ENCODE measurements at places on chromosomes 3 and 15.
A peak's percentile ranks its signal among the peaks of the same experiment; 100 is the strongest.

GRCh38 chr3:173044998-173045397 lies 96.0 kb downstream of the SPATA16 start:
- no peak for DNase-seq

DNA sequence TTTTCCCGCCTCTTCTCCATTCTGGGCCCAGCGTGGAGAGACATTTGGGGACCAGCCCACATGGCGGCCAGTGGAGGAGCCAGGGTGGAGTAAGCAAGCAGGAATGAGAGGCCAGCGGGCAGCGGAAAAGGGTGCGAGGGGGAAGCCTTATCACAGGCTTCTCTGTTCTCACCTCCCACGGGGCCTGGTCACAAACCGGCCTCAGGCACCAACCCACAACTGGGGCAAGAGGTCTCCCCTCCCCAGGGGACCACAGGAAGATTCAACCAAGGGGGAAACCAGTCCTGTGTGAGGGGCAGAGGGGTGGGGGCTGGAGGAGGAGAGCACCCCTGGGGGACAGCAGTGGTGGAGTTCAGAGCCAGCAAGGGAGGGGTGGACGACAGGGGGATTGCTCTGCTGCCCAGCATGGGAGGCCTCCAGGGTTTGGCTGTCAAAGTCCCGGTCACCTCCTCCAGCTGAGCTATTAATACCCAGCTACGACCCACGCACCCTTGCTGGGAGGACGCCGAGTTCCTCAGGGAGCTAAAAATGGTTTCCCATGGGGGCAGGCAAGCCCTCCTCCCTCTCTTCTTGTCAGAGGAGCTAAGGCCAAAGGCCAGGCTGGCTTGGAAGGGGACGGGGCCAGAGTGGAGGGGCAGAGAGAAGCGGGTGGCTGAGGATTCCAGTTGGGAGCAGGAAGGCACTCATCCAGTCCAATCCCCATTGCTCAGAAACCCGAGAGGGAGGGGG lies 23.8 kb upstream of the RPL29 start:
- DNase-seq = no peak

- no peak for DNase-seq
Observed at GRCh38 chr15:60993008-60993407, 236.1 kb downstream of the RORA start.

GRCh38 chr3:112411425-112411824 lies 78.5 kb downstream of the CD200 start:
- DNase-seq = no peak

- DNase-seq = no peak
Observed at GRCh38 chr3:100789579-100789978, 80.3 kb downstream of the TFG start.

- DNase-seq = no peak
Observed at GRCh38 chr3:138835397-138835757, 649 bp upstream of the PIK3CB start.

DNA sequence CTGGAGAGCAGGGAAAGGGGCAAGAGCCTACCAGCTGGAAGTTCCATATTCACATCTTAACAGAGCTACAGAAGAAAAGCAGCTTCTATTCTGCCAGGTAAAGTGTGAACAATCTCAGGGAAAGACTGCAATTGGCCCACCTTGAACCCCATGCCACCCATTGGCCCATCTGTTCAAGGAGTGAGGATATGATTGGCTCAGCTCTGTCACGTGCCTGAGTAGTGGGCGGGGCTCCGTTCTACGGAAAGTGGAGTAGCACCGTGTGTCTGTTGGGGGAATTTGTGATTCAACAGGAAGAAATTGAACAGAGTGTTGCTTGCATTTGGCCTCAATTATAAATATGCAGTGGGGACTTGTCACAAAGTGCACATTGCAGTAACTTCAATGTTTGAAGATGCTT lies 81.8 kb downstream of the MINAR1 start:
- no peak for DNase-seq

- no peak for DNase-seq
Observed at GRCh38 chr15:36671017-36671416, 91.6 kb downstream of the CDIN1 start.

DNA sequence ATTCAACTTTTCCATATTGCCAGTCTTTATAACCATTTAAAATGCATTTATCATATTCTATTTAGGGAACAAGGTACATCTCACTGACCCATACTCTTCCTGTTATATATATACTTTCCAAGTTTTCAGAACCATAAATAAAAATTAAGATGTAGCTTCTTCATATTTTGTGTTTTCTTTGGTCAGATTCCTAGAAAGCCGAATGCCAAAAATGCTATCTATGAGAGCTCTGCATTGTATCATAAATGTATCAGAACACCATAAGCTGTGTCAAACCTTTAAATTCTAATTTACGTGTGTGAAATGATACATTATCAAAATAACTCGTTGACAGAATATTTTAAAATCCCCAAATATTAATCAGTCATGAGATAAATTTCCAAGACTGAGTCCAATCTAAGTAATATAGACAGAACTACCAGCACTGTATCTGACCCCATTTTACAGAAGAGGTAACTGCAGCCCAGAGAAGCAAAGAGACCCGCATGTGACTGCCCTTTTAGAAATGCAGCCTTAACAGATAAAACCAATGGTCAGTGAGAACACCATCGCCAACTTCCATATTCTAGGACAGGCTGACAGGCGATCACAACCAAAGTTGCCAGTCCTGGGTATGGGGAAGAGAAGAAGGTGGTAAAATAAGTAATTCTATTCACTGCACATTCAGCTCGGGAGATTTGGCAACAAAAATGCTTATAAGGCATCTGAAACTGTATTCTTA lies 16.2 kb upstream of the RPS17 start:
- DNase-seq = no peak

DNA sequence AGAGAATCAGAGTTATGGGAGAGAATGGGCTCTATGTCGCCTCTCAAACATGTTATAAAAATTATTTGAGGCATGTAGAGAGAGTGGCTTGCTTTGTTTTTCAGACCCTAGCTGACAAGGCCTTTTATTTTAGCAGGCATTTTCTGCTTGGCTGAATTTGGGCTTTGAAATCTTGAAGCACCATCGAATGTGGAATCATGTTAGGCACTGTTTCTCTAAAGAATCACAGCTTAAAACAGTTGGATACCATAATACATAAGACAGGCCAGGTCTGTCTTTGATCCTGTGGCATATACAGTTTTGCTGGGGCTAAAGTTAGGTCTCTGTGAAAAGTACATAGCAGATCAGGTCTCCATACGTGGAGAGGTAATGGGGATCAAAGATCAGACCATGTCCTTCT lies 142.7 kb downstream of the NEK11 start:
- no peak for DNase-seq

- peak; percentile 17 for DNase-seq
Observed at GRCh38 chr15:39149636-39150150, 431.2 kb upstream of the THBS1 start.

GRCh38 chr3:9238721-9239295 lies 10.6 kb downstream of the SRGAP3 start:
- no peak for DNase-seq

DNA sequence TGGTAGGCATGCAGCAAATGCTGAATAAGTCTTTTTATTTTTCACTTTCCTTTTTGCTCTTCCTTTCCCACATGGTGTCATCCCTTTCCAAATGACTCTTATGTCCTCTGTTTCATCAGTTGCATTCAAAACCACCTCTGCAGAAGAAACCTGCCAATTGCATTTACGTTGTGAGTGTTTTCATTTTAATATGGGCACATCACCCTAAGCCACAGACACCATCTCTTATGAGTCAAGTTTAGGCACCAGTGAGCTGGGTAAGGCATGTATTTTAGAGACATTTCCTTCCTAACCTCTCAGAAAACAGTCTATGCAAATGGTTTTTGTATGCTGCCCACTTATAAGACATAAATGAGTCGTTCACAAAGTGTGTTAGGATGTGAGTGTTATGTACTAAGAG lies 223.3 kb upstream of the ADAMTS9 start:
- no peak for DNase-seq

DNA sequence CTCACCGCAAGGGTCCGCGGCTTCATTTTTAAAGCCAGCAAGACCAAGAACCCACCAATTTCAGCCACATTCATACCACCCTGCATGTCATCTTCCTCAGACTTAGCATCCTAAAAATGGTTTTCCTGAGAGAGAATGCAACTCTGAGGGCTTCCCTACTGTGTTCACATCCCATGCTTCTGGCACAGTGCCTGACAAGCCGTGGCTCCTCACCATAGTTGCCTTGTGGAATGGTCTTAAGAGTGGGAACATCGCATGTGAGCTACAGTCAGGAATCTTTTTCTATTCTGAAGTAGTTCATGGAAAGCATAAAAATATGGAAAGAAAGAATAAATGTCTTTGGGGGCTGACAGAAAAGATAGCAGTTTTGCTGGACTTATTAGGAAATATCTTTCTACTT lies 120.3 kb downstream of the RAP2B start:
- no peak for DNase-seq

DNA sequence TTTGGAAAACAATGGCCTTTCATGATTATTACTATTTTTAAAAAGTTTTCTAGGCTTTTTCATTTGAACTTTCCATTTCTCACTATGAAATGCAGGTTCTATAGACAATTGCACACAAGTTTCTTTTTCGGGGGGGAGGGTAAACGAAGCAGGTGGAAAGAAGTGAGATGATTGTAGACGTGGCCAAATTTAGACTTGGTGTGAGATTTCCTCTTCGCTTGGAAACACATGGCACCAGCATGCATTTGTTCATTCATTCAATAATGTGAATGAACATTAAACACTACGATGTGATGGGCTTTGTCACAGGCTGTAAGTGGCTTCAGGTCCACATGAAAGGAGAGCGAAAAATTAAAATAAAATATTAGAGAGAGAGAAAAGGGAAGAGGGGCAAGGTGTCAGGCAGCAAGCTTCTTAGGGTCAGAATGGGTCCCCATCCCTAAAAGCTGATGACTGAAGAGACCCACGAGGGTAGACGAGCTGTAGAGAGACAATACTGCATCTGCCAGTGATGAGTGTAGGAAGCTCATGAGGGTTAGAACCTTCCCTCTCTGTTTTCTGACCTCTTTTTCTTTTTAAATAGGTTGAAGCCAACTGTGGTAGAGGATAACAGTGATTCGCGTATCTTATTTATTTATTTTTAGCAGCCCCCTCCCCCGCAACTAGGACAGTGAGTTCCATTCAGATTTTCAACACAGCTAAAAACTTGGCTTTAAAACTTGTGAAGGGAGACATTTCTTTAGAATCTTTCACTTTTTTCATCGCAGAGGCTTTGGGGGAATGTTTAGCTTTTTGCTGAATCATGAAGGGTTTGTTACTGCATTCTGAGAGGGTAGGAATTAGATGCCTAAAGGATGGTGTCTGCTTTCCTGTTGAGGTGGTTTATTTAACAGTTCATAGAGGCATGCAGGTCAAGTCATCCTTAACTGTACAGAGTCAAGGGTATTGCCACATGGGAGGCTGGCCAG lies 36.2 kb downstream of the GAP43 start:
- no peak for DNase-seq

DNA sequence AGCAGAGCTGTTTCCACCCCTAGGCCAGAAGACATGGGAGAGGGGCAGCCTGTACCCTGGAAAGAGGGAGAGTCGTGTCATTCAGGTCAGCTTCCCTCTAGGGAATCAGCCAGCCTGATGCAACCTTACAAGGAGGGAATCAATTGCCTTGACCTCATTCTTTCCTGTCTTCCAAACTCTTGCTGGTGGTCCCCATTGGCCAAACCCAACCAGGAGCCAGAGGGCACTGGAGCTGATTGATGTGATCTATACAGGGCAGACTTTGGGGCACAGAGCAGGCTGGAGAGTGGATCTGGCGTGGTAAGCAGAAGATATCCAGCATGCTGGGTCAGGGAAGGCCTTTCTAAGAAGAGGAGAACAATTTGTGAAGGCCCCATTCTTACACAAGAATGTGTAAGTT lies 19.1 kb upstream of the MAGEF1 start:
- DNase-seq = no peak

DNA sequence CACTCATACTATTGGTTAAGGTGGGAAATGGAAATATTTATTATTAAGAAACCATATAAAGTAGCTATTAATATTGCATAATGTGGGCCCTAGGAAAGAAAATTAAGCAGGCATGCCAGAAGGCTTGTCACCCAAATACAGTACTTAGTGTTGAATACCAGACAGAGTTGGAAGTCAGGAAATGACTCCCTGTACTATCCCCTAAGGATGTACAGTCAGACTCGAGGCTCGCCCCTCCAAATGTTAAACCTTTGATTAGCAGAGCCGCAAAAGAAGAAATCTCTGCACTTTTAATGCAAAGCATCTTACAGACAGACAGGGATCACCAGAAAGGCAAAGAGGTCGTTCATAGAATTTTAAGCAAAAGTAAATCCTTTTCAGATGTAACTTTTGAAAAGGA lies 11.3 kb upstream of the RBSN start:
- no peak for DNase-seq

DNA sequence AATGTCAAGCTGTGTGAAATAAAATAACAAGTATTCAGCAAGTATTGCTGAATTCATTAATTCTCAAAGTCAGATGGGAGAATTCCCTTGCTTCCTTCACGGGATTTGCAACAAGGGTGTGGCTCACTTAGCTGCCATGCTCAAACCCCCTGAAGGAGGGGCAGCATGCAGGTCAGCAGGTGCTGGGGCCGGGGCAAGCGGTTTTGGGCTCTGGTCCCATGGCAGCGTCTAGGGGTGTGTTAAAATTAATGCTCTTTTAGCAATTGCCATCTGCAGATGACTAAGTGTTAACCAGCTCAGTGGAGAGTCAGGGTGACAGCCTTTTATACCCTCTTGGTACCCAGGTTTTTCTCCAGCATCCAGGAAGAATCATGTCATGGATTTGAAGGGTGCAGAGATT lies 40.0 kb upstream of the RBMS3 start:
- no peak for DNase-seq

GRCh38 chr15:39191871-39192291 lies 389.0 kb upstream of the THBS1 start:
- no peak for DNase-seq

DNA sequence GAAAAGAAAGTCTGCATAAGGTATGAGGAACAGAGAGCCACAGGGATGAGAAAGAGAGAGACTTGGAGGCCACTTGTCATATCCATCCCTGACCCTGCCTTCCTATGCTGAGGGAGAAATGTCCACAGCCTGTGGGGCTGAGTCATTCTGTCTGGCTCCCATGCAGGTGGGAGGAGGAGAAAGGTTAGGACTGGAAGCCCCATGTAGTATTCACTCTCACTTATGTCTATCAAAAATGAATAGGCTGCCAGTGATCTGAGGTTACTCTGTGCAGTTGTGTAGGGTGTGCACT lies 71.3 kb downstream of the RAB11A start:
- DNase-seq = no peak
